ENCODE measurements at places on chromosomes 4 and X.

DNA sequence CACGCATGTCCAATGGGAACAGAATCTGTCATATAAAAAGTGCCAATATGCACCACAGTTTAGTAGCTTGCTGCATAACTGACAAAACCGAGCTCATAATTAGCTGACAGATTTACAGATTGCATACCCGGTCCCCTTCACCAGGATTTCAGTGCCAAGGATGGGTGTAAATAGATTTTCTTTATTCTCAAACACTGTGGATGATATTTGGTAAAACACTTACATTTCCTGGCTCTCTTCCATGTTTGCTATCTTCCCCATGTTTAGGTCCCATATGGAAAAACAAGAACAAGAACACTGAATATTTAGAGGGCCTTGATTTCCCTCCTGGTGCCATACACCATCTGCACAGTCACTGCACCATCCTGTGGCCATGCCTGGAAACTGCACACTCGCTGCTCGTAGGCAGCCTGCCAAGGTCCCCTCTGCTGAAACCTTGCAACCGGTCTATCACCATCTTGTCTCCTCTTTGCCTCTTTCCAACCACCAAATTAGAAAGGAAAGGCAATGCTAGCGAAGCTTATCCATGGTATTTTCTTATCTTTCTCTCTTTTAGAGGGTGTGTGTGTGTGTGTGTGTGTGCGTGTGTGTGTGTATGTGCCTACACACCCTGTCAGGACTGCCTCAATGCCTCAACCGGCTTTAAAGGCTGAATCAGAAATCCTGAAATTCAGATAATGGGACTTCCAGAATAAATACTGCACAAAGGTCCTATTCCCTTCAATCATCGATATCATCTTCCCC lies 124.2 kb upstream of the MBNL3 start:
- DNase-seq, result no peak

DNA sequence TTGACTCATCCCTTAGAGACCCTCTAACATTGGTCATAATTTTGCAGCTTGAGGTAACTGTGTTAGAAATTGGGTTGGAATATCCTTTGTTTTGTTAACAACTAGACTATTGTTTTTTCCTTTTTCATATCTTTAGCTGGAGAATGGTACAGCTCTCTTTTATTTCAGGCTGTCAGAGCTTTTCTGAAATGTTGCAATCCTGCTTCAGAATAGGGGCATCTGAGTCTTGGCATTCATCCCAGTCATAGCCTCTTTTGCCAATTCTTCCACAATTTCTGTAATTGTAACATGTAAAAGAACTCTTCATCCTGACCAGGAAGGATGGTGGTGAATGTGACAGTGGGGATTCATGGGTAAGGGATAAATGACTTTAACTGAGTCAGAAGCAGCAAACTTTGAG lies 128.7 kb downstream of the FHIP1A start:
- no peak for DNase-seq

DNA sequence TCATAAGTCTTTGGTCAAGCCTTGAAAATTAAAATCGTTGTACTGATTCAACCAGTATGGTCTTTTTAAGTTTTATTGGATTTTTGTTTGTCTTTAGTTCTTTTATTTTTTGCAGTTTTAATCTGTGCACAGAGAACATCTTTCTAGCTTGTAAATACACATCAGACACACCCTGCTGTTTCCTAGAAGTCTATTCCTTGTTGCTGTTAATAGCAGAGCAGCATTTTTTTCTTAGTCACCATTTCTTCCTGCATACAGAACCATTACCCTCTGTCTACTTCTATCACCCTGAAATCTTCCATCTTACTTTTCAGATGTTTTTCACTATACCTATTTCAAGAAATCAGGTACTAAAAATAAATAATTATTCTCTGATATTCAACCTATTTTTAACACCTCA lies 375.4 kb downstream of the GRID2 start:
- no peak for DNase-seq

GRCh38 chr4:55395218-55395528 lies 584 bp upstream of the TMEM165 start:
- no peak for DNase-seq

GRCh38 chr4:178612733-178613132 lies 1170.5 kb upstream of the AGA start:
- DNase-seq, result no peak

DNA sequence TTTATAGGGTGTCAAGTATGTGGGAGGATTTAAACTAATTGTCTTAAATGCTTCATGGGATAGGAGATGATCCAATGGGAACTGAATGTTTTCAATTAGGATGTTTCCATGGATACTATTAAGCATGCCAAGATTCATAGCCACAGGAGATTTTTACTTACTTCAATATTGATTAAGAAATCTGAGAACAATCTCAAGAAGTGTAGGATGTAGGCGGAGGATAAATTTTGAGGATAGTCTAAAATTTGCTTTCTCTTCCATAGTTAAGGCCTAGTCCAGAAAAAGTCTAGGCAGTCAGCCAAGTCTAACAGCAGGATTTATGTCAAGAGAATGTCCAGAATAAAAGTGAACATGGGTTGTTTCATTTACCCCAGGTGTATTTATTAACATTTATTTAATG lies 32.8 kb downstream of the REPS2 start:
- no peak for DNase-seq

GRCh38 chrX:139058831-139059495 lies 347.4 kb upstream of the FGF13 start:
- no peak for DNase-seq

- DNase-seq, result no peak
These were observed 399.1 kb downstream of the PPP1R2C start for GRCh38 chrX:42378857-42379256.

DNA sequence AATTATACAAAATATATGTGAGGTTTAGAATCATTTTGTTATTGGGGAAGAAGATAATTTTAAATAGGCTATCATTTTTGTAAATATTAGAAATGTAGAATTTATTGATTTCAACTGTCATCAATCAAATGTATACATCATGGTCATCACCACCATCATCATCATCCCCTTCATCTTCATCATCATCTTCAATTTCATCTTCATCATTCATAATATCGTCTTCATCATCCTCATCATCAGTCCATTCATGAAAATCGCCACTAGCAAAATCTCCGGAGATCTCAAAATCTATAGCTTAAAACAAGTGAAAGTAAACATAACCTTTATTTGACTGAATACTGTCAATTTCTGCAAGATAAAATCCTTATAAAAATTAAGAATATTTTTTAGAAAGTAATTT lies 499.5 kb downstream of the SPOCK3 start:
- no peak for DNase-seq

DNA sequence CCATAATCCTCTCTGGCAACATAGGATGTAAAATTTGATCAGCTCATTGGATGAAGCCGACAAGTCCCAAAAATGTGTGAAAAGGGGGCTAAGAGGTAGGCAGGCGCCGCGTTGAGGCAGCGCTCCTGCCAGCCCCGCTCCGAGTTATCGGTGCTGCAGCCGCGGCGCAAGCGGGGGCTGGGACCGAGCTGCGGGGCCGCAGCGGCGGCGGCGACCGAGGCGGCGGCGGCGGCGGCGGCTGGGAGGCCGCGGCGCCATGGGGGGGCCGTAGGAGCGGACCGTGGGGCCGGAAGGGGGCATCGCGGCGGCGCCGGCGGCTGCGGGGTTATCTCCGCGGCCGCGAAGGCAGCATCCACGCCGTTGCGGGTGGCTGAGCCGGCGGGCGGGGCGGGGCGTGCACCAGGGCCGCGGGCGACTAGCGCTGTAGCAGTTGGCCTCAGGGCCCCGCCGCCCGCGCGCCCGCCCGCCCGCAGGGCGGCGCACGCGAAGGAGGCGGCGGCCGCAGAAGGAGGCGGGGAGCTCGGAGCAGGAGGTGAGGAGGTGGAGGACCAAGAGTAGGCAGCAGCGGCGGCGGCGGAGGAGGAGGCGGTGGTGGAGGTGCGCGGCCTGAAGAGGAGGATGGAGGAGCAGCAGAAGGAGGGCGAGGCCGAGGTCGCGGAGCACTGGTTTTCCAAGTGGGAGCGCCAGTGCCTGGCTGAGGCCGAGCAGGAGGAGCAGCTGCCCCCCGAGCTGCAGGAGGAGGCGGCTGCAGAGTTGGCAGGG lies 126.0 kb upstream of the CXorf66 start:
- peak; percentile 5 for DNase-seq

- DNase-seq, result no peak
These were observed 622.7 kb downstream of the PCDH18 start for GRCh38 chr4:136909626-136910025.

GRCh38 chr4:139419388-139419914 lies 34.5 kb upstream of the RAB33B start:
- DNase-seq, result peak; percentile 45

GRCh38 chr4:30717208-30718020 lies 2.8 kb upstream of the PCDH7 start:
- DNase-seq, result peak; percentile 38

DNA sequence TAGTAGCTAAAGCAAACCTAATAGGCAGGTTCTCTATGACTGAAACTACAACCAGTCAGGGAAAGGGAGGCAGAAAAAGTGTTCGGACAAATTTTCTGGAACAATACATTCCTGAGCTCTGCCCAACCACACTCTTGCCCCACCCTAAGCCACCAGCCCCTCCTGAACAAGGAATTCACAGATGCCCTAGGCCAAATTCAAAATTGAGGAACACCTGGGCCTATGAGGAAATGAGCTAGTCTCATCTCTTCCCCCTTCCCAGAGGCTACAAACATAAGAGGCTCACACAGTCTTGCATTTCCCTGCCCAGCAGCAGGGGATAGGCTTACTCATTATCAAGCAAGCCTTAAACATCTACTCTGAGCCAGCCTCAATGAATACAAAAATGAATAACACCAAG lies 284.7 kb downstream of the ZNF674 start:
- no peak for DNase-seq

DNA sequence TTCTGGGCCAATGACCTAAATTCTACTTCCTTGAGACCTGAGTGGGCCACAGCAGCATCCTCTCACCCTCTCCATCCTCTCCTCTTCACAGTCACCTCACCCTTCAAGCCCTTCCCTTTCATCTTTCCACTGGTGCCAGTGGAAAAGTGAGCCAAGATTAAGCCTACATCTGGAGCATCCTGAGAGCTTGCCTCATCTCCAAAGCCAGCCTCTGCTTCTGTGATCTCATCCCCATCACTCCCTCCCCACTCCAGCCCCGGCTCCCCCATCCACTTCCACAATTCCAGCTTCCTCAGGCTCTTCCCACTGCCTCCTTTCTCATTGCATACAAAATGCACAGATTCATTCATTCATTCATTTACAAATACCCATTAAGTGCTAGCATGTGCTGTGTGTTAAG lies 10.1 kb upstream of the RASL11B start:
- no peak for DNase-seq

- DNase-seq, result no peak
These were observed 393.4 kb downstream of the MID1IP1 start for GRCh38 chrX:39194673-39195072.
